ENCODE measurements at places on chromosomes 6 and 20.

- DNase-seq = peak; percentile 81
Measured at GRCh38 chr6:36118550-36119107, 11.7 kb upstream of the MAPK13 start.

DNA sequence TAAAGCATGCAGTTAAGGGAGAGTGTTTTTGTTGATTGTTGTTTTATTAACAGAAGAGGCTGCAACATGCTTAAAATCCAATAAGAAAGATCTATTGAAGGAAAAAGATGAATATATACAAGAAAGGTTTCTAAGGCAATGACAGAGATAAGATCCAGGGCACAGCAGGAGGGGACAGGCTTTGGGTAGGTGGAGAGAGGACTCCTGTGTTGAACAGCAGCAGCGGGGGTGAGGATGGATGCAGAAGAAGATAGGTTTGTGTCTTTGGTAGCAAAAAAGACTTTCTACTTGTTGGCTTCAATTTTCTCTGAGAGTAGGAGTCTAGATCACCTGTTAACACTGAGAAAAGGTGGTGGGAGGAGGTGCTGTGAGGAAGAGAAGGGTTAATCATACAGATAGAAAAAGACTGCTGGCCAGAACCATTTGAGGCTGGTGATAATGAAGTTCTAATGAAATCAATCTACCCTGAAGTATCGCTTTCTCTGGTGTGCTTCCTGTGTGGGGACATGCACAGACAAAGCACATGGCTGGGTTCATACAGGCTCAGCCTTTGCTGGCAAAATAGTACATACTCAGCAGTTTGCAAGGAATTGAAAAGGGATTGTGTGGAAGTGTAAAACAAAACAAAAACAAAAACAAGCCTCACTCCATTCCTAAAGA lies 17.2 kb upstream of the DST start:
- no peak for DNase-seq

DNA sequence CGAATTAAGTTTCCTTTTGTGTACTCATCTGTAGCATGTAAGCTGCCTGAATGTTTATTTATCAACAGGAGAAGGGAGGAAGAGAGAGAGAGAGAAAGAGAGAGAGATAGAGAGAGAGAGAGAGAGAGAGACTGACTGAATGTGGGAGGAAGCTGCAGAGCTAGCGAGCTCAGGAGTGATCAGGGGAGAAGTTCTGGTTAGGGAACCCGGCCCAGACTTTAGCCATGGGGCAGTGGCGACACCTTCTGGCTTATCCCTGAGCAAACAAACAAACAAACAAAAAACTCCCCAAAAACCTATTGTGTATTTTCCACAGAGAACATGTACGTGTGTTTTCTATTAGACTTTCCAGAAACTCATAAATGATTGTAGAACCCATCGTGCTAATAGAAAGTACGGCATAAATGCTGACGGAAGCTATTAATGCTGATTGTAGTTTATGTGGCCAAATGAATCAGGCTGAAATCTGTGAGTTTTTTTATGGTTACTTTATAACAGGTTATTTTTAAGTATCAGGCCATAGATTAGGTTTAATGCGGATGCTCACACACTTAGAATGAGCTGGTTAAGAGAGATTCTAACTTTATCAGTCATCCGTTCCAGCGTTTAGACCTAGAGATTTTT lies 92.8 kb downstream of the CLIC5 start:
- DNase-seq = peak; percentile 33

- no peak for DNase-seq
Measured at GRCh38 chr6:164991573-164991972, 317.8 kb downstream of the C6orf118 start.

- DNase-seq = no peak
Measured at GRCh38 chr6:15995493-15995892, 133.4 kb upstream of the MYLIP start.

DNA sequence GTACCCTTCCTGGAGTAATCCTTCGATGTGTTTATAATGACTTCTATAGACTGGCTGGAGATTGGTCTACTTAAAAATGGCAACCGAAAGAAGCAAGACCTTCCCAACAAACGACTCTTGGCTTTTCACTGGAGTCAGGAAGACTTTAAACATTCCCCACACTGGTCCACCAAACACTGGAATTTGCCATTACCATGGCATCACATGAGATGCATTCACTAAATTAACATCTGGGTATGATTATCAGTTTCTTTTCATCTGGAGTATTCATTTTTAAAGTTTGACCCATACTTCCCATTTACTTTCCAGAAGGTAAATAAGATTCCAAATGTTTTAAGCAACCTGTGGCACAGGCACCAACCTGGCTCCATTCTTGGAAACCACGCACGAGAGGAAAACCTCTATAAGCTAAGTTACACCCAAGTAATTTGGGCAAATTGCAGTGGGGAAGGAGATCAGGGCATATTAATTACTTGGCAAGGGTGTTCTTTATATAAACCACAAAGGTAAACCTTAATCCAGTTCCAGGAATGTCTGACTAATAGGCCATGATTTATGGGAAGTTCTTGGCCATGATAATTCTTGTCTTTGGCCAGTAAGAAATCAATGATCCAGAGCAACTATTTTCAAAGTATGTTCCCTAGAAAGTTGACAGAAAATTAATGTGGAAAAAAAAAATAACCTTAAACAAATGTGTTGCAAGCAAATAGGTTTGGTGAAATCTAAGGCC lies 190.0 kb upstream of the COL21A1 start:
- DNase-seq = no peak

- no peak for DNase-seq
Measured at GRCh38 chr6:155412335-155412734, 43.3 kb downstream of the NOX3 start.

DNA sequence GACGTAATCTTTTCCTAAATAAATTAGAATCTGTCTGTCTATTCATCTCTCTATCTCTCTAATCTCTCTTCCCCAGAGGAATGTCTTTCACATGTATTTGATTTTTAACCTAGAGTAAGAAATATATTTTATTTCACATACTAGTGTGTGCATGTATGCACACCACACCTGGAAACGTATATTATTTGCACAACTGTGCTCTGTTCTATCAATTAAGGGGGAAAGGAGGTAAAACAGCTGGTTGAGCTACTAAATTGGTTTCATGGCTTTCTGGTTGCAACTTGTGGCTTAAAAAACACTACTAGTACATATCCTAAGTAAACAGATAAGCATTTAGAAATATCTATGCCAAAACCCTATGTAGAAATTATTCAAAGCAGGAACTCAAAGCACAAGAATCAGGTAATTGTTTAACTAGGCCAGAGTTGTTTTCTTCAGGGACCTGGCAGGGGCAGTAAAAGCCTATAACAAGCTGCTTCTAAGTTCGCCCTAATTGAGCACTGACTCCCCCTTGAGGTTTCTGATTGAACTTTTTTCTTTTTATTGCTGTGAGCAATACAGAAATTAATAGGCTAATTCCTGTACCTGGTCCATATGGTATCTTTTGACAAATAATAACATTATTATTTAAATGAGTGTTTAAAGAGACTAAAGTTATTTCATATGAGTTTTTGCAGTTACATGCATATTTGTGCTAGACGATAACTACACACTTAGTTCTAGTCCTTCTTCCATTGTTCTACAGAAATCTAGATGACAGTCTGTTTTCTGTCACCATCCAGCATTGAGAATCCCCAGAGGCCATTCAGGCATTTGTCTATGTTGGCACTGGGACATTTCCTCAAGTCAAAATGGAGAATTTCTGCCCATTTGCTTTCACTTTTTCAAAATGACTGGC lies 88.6 kb downstream of the MCHR2 start:
- peak; percentile 48 for DNase-seq

DNA sequence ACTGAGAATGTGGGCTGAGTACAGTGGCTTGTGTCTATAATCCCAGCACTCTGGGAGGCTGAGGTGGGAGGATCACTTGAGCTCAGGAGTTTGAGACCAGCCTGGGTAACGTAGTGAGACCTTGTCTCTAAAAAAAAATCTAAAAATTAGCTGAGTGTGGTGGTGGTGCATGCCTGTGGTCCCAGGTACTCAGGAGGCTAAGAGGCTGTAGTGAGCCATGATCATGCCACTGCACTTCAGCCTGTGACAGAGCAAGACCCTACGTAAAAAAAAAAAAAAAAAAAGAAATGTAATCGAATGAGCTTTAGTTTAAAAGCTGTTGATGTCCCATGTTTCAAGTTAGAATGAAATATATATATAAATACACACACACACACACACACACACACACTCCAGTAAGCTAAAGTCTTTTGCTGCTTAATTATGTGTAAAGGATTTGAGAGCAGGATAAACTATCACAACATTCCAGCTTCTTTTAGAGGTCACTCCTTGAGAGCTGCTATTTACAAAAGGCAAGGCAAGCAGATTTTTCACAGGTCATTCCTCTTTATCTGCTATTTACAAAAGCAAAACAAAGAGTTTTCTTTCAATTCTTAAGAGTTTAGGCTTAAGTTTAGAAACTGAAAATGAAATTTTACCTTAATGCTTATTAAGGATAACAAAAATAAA lies 4.7 kb upstream of the MICAL1 start:
- peak; percentile 26 for DNase-seq

GRCh38 chr20:16761305-16761829 lies 13.2 kb downstream of the OTOR start:
- peak; percentile 70 for DNase-seq

DNA sequence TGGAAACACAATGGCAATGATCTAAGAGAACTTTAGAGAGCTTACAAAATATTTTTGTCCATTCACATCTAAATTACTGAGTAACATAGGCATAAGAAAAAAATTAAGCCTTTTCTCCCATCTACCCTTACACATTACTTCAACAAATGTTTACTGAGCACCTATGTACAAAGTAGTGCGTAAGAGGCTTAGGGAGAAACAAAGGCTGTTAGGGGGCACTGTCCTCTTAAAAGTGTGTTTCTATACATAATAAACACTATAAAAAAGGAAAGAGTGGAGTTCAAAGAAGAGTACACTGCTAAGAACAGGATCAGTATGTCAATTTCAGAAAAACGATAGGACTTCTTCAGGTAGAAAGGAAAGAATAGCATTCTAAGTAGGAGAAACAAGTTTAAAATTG lies 12.2 kb downstream of the ILRUN start:
- no peak for DNase-seq

- DNase-seq = peak; percentile 19
Measured at GRCh38 chr20:10848810-10849370, 175.1 kb upstream of the JAG1 start.

DNA sequence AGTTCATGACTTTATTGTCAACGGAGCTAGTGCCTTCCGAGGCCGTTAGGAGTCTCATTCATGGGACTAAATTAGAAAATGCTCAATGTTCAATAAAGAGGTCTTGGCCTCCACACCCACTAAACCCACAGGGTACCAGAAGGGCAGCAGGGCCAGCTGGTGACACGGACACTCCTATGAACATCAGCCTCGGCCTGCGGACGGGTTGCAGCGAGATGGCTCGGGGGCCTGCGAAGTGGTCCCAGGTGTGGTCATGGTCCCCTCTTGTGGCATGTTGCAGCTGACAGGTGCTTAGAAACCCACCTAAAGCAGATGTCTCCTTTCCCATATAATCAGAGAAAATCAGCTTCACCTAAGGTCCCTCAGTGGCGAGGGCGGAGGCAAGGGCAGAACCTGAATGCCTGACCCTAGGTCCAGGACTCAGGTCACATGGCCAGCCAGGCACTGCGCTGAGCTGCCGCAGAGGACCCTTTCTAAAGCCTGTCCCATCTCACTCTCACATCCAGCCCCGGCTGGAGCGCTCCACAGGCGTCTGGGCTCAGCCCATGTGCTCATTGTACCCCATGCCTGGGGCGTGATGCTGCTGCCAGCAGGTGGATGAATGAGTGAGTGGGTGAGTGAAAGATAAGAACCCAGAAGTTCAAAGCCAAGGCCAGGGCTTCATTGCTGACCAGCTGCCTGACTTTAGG lies 35.8 kb downstream of the NFATC2 start:
- no peak for DNase-seq

- peak; percentile 42 for DNase-seq
Measured at GRCh38 chr6:13217206-13217905, 111.0 kb downstream of the TBC1D7 start.

GRCh38 chr20:31573555-31574321 lies 31.4 kb upstream of the ID1 start:
- DNase-seq = no peak

DNA sequence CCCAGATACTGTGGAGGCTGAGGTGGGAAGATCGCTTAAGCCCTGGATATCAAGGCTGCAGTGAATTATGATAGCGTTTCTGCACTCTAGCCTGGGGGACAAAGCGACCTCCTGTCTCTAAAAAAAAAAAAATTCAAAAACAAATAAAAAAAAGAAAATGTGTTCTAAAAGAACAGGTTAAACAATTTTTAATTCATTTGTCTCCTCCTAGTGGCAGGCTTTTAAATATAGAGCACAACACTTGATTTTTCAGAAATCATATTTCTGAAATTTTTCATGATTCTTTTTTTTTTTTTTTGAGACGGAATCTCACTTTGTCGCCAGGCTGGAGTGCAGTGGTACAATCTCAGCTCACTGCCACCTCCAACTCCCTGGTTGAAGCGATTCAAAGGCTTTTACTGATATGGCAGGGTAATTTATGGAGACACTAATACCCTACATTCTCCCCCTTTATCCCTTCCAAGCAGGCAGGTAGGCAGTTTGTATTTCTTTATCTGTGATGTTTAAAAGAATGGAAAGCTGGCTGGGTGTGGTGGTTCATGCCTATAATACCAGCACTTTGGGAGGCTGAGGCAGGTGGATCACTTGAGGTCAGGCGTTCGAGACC lies 8.7 kb upstream of the GTF3C6 start:
- DNase-seq = peak; percentile 26
